Activated CD8-positive, alpha-beta memory T cell treated with anti-CD3 and anti-CD28 coated beads for 48 hours (primary cell): ENCODE measurements at places on chromosomes 5 and 9.

- no peak for DNase-seq
Observed at GRCh38 chr5:38830521-38831051, 15.2 kb upstream of the OSMR start.

GRCh38 chr9:115373000-115373709 lies 255.2 kb upstream of the TNC start:
- DNase-seq: no peak

DNA sequence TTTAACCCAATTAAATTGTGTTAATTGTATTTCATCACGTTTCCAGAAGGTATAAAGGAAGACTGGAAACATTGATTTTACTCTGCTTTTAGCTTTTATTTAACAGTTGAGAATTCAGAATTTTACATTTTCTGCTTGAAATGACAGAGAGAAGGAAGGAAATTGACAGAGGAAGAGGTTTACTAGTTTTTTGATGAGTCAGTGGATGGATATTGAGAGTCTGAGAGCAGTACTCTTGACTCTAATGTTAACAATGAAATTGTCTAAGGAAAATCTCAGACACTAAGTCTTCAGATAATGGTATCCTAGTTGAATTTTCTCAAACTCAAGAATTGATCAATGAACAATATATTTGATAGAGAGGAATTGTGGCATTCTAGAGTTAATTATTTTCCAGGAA lies 60.6 kb downstream of the IPO11 start:
- no peak for DNase-seq

DNA sequence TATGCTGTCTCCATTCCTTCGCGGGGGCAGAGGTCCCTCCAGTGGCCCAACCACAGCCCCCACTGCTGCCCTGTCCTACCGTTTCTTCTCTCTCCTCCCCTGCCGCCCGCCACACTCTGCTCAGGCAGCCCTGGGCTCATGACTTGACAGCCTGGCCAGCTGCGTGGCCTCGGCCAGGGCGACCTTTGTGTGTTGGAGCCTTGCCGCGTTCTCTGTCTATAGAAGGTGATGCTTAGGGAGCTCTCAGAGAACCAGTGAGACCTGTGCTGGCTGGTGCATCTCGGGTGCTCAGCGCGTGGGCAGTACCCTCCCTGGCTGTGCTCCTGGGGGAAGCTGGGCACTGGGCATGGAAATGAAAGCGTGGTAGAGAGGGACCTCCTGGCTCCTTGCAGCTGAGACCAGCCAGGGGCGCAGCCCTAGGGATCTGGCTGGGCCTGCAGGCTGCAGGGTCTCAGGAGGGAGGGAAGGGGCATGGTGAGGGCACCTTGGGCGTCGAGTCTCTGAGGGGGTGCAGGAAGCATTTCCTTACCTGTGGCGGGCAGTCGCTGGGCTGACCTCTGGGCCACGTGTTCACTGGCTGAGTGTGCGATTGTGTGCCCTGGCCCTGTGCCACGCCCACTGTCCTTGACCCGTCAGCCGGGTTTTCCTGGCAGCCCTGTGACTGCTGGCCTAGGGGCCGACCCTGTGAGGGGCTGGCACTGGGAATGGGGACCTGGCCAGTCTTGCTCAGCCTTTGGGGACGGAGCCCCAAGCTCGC lies 50.3 kb downstream of the RXRA start:
- no peak for DNase-seq

DNA sequence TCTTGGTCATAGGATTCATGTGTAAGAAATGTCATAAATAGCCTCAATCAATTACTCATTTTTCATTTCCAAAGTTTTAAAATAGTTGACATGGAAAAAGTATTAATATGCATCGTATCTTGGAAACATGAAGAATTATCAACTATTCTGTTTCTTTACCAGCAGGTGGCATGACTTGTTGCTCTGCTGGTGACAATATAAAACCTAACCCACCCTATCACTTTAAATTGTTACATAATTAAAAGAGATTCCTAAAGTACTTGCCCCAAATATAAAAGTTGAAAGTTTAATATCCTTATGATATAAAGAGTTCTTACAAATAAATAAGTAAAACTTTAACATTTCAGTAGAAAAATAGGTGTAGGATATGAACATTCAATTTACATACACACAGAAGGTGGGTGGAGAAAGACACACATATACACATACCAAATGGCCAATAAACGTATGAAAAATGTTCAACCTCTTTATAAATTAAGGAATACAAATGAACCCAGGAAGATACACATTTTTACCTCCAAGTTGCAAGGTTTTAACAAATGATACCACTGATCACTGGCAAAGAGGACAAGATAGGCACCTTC lies 30.6 kb downstream of the MAP1B start:
- no peak for DNase-seq

DNA sequence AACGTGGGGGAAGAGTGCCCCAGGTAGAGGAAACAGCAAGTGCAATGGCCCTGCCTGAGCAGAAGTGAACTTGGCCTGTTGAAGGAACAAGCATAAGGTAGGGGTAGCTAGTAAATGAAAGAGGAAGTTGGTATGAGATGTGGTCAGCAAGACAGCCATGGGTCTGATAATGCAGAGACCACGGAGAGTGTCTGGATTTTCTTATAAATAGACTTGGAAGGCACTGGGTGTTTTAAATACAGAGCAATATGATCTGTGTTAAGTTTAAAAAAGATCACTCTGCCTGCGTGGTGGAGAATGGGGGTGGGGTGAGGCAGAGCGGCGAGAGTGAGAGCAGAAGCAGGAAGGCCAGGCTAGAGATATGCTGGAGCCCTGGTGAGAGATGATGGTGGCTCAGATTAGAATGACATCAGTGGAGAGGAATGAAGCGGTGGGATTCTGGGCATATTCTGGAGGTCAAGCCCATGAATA lies 4.2 kb downstream of the ADAM19 start:
- no peak for DNase-seq

GRCh38 chr5:119470851-119471451 lies 18.7 kb downstream of the HSD17B4 start:
- no peak for DNase-seq

- DNase-seq: no peak
Observed at GRCh38 chr5:35229076-35230037, 930 bp downstream of the PRLR start.

DNA sequence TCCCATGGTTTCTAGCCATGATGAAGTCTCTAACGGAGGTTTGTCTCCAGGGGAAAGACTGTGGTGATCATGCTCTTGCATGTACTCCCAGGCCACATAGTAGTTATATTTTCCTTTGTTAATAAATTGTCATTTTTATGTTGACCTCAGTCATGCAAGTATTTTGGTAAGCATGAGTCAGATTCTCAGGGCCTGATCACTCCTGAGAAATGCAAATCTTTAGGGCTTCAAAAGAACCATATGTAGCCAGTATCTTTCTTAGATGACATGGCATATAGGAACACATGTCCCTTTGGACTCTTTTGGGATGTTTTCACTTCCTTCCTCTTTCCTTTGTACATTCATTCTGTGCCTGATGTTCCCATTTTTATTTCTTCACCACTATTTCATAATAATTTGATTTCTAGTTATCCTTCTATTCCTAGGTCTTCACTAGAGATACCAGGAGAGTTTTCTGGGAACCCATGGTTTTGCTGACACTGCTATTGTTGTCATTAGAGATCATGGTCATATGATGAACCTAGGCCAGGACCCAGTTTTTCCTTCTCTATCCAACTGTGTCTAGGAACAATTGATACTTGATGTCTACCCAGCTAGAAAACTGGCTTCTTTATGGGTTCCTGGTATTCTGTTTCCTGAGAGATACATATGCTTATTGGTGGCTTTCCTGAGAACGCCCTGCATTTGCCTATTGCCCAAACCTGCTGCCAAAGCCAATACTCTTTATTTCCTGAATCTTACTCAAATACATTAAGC lies 248.1 kb upstream of the NREP start:
- DNase-seq: no peak

- DNase-seq: no peak
Observed at GRCh38 chr5:31983851-31984250, 190.3 kb downstream of the GOLPH3 start.

DNA sequence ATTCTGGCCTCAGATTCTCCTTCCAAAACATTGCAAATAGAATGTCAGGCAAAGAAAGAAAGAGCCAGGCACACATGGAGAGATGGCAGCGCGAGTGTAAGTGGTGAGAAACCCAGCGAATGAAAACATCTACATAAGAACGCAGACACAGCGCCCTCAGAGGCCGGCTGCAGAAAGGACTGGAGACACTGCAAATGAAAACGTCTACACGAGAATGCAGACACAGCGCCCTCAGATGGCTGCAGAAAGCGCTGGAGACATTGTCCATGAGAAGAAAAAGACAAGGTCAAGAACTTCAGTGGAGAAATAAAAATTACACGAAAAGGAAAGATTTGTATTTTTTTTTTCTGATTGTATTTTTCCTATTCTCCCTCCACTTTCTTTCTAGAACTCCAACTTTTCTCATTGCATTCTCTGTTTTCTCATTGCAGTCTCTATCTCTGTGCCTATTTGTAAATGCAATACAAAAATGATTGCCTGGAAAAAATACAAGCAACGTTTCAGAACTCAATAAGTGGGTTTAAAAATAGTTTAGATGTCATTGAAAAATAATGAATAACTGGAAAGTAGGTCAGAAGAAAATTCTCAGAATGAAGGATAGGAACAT lies 117.9 kb upstream of the LPCAT1 start:
- DNase-seq: no peak

GRCh38 chr5:86679529-86679928 lies 61.8 kb downstream of the COX7C start:
- DNase-seq: no peak

DNA sequence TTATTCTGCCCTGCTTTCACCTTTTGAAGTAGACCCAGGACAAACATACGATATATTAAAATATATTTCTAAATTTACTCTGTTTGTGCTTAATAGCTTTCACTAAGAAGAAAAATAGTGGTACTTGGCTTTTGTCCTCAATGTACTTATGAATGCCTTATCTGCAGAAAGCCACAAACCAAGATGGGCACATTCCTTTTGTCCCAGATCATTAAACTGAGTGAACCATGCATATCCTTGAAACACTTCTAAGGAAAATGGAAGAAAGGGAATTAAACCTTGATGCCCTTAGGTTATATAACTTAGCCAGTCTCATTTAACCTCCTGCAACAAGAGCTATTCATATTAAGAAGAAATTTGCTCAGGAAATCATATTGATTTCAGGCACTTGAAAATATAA lies 553.8 kb upstream of the CDH9 start:
- no peak for DNase-seq

- no peak for DNase-seq
Observed at GRCh38 chr9:37916471-37917312, 12.8 kb upstream of the SLC25A51 start.

DNA sequence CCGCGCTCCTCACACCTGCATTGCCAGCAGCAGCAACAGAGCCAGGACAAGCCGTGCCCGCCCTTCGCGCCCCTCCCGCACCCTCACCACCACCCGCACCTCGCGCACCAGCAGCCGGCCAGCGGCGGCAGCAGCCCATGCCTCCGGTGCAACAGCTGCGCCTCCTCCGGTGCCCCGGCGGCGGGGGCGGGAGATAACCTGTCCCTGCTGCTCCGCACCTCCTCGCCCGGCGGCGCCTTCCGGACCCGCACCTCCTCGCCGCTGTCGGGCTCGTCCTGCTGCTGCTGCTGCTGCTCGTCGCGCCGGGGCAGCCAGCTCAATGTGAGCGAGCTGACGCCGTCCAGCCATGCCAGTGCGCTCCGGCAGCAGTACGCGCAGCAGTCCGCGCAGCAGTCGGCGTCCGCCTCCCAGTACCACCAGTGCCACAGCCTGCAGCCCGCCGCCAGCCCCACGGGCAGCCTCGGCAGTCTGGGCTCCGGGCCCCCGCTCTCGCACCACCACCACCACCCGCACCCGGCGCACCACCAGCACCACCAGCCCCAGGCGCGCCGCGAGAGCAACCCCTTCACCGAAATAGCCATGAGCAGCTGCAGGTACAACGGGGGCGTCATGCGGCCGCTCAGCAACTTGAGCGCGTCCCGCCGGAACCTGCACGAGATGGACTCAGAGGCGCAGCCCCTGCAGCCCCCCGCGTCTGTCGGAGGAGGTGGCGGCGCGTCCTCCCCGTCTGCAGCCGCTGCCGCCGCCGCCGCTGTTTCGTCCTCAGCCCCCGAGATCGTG lies 517 bp downstream of the KCNN2 start:
- no peak for DNase-seq
